ENCODE measurements at places on chromosomes 4 and X.

DNA sequence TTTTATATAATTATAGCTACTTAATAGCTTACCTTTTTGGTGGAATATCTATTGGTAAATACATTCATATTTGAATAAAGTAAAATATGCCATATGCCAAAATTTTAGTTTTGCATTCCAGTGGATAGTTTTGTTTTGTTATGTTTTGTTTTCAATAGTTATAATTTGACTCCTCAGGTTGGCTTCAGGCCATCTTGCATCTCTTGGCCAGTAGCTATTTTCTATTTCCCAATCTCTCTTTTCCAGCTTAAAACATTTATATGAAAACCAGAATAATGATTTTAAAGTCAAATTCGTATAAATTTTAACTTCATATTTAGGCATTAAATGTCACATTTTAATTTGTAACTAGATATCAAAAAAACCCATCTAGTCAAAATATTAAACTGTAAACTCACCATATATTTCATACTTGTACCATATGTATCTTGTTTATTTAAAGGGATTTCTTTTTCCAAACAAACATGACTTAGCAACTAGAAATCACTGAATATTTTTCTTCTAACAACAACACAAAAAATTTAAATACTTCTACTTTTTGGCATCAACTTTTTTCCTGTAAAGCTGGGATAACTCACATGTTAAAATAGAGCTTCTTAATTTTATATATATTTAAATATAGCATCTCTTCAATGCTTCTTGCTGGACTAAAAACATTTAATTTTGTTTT lies 1209.6 kb downstream of the PCDH7 start:
- DNase-seq = no peak

GRCh38 chrX:149818652-149819051 lies 36.9 kb downstream of the MAGEA9 start:
- no peak for DNase-seq

DNA sequence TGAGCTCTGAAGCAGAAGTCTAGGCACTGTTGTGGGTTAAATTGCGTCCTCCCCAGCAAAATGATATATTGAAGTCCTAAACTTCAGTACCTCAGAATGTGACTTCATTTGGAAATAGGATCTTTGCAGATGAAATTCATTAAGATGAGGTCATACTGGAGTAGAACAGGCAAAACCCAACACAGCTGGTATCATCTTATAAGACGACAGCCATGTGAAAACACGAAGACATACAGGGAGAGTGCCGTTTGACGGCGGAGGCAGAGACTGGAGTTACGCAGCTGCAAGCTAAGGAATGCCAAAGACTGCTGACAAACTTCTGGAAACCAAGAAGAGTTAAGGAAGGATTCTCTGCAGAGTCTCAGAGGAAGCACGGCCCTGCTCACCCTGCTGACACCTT lies 241.5 kb downstream of the MAML3 start:
- DNase-seq = no peak

DNA sequence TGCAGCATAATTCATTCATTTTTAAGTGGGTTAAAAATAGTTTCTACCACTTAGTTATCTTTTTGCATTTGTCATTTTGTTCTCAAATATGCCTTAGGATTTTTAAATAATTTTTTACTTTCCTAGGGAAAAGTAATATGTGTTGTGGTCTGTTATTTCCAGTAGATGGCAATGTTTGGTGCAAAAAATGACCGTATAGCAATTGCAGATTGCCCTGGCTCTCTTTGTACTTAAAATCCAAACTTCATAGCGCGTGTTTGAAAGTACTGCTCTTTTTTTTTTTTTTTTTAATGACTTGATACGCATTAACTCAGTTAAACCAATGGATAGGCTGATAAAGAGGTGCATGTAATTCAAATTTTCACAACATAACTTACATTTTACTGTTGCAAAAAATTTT lies 74.4 kb upstream of the RBMX start:
- no peak for DNase-seq

- no peak for DNase-seq
These were observed 132.5 kb downstream of the APBB2 start for GRCh38 chr4:41081847-41082246.

DNA sequence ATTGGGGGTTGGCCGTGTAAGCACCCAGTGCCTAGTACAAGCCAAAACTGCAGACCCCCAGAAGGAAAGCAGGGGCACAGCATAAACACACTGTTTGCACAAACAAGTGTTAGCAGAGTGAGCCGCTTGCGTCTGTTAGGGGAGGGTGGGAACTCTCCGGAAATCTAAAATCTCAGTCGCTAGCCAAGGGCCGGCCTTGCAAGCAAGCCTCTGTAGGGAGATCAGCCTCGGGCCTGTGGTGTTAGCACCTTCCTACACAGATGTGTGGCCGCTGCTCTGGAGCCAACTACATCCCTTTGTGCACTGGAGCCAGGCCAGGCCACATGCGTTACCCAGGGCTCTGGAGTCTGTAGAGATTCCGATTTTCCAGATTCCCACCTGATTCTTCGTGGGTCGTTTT lies 67.1 kb downstream of the GPR143 start:
- no peak for DNase-seq

- no peak for DNase-seq
These were observed at the start of gene TADA2B for GRCh38 chr4:7043284-7044136. Gene TADA2B, plus strand, starts transcription at chr4:7043372. Its CDS starts 208 bp downstream, at chr4:7043580.

- no peak for DNase-seq
These were observed 18.4 kb upstream of the CC2D2A start for GRCh38 chr4:15451181-15451865.

- DNase-seq = no peak
These were observed 1.6 kb upstream of the IDUA start for GRCh38 chr4:985123-985830.

GRCh38 chrX:96771486-96771885 lies 86.8 kb downstream of the DIAPH2 start:
- DNase-seq = no peak

GRCh38 chr4:143524211-143524610 lies 10.7 kb downstream of the SMARCA5 start:
- no peak for DNase-seq

DNA sequence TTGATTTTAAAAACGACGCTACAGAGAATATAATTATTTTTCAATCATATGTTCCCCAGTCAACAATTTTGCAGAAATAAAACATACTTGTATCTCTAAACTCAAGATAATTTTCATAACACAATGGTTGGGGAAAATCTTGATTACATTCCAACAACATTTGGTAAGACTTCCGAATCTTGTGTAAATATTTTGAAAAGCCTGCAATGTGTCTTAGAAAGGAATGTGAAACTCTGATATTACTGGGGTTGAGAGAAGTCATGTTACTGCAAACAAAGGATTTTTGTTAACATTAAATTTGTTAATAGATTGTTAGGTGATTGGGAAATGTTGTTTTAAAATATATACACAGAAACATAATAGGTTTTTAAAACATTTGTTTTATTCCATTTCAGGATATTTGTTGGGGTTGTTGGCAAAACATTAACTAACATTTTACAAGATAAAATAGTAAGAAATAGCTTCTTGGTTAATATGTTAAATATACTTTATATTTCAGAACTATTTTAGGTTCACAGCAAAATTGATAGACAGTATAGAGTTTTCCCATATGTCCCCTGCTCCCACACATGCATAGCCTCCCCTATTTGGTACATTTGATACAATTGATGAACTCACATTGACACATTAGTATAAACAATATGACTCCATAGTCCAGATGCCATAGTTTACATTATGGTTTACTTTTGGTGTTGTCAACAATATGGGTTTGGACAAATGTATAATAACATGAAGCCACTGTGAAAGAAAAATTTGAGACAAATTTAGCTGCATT lies 218.6 kb upstream of the FAM47A start:
- DNase-seq = no peak

- DNase-seq = no peak
These were observed 598.7 kb upstream of the TECRL start for GRCh38 chr4:65007841-65008439.

All from hypothalamus (tissue), 51 donors.